Chondrocyte (in vitro differentiated cells): ENCODE measurements at places on chromosomes 7 and 10. TPM values are rescaled to one million over a fixed set of nuclear protein-coding genes. Genes with fewer than 3 reads are reported as not detected.
A peak's percentile ranks its signal among the peaks of the same experiment; 100 is the strongest.

DNA sequence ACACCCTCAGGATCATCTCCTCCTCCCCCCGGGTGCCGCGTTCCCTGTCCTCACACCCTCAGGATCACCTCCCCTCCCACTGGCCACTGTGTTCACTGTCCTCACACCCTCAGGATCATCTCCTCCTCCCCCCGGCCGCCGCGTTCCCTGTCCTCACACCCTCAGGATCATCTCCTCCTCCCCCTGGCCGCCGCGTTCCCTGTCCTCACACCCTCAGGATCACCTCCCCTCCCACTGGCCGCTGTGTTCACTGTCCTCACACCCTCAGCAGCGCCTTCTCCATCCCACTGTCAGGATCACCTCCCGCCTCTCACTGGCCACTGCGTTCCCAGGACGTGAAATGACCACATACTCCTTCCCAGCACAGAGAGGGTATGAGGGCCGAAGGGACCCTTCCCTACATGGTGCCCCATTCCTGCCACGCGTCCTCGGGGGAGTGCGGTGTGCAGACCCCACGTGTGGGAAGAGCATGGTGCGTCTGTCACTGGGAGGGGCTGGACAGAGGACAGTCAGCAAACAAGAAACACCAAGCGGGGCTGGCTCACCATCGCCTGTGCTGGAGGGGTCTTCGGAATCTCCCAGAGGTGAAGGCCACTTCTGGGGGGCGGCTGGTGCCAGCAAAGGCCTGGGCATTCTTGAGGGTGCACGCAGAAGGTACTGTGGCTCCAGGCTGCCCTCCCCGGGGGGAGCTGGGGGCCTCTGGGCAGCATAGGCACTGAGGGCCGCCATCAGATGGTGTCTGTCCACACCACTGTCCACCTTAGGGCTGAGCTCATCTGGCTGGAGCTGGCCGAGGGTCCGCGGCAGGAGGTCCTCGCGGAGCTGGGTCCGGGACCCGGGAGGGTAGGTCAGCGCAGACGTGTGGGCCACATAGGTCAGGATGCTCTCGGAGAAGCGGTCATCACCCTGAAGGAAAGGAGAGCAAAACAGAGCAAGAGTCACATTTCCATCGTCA, 421.0 kb downstream of the PTPRN2 start:
- no peak overlapping the region for H3K4me3 ChIP-seq
- DNase-seq, result no peak
- H3K36me3 ChIP-seq, result peaks cover 7% of the 10 kb centered on the region
- H3K4me1 ChIP-seq, result no peaks in the 10 kb centered on the region
- H3K27me3 ChIP-seq, result no peaks in the 10 kb centered on the region
- H3K27ac ChIP-seq, result no peak overlapping the region

DNA sequence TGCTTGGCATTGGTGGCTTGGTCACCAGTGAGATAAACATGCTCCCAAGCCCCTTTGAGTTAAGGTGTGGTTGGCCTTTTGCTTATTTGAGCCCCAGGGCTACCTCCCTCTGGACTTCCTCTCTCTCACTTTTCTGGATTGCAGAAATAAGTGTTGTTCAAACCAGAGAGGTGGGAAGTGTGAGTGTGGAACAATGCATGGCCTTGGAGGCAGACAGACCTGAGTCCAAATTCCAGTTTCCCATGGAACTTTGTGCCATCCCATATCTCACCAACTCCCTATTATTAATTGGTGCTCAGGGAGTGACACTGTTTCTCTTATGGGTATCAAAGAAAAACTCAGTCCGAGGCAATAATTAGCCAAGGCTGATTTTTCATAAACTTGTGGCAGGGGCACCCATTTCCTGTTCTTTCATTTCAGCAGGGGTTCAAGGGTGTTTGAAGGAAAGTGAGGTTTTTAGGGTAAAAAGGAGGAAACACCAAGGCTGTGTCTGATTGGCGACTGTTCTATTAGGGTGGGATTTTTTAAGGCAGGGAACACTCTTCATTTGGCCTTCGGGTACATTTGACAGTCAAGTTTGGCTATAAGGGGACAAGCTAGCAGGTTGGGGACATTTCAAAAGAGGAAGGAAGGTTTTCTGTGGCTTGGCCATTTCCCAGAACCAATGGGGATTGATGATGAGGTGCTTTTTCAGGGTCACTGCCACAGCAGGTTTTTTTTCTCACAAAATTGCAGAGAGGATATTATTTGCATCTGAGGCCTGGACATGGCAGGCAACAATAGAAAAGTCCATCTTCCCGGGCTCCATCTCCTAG, 148.8 kb upstream of the NPY start:
- no peaks in the 10 kb centered on the region for H3K4me1 ChIP-seq
- H3K4me3 ChIP-seq, result no peak overlapping the region
- no peaks in the 10 kb centered on the region for H3K36me3 ChIP-seq
- H3K27me3 ChIP-seq, result peaks cover 23% of the 10 kb centered on the region

- peaks cover 68% of the 10 kb centered on the region for H3K4me1 ChIP-seq
- peak overlapping the region; percentile 49 for H3K4me3 ChIP-seq
- no peak for DNase-seq
These were observed 27.7 kb downstream of the PPP2R2D start for GRCh38 chr10:131928248-131929095.

- DNase-seq, result no peak
- no peaks in the 10 kb centered on the region for H3K36me3 ChIP-seq
- H3K27ac ChIP-seq, result no peak overlapping the region
- no peak overlapping the region for H3K4me3 ChIP-seq
- no peaks in the 10 kb centered on the region for H3K4me1 ChIP-seq
- H3K27me3 ChIP-seq, result peaks cover 35% of the 10 kb centered on the region
These were observed 19.3 kb downstream of the AOC1 start for GRCh38 chr7:150871601-150872000.

GRCh38 chr7:46485481-46486065, 564.5 kb upstream of the IGFBP3 start:
- H3K4me1 ChIP-seq, result peaks cover 25% of the 10 kb centered on the region
- H3K27me3 ChIP-seq, result no peaks in the 10 kb centered on the region
- H3K27ac ChIP-seq, result no peak overlapping the region
- peaks cover 2% of the 10 kb centered on the region for H3K36me3 ChIP-seq
- DNase-seq, result no peak

DNA sequence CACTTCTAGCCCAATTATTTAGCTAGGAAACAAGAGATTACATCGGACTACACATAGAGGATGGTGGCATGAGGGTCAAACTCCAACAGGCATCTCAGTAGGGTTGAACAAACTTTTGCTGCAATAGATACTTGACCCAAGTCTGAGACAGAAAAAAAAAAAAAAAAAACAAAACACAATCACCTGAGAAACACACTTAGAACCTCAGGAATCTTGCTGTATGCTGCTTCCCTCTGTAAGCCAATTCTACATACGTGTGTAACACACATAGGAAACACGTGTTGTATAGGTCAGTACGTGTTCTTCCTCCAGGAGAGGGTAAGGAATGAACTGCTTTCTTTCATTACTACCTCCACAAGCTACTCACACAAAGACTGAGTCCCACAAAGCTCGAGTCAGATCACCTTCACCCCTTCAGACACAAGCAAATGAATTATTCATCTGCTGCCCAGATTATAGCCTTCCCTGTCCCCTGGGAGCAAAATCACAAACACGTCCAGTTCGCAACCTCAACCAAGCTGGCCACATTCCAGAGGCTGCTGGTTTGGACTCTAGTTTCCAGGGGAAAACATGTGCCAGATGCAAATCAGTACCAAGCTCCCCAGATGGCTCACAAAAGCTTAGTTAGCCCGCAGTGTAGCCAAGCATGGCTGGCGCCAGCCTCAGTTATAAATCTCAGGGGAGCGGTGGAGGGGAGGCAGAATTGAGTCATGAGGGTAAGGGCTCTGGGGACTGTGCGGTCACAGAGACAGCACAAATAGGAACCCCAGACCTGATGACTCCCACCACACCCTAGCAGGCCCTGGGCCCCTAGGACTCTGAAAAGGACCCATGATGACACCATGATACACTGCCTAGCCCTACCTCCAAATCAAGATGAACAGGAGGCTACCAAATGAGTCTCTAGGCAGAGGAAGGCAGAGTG, 15.1 kb downstream of the PSAP start:
- DNase-seq, result no peak
- no peaks in the 10 kb centered on the region for H3K27me3 ChIP-seq
- H3K4me3 ChIP-seq, result peak overlapping the region; percentile 0
- H3K27ac ChIP-seq, result peak overlapping the region; percentile 90
- H3K4me1 ChIP-seq, result peaks cover 66% of the 10 kb centered on the region
- H3K36me3 ChIP-seq, result peaks cover 7% of the 10 kb centered on the region

- H3K27me3 ChIP-seq, result no peaks in the 10 kb centered on the region
- DNase-seq, result peak; percentile 95
- peak within 1 kb of the TSS; percentile 95 for H3K4me3 ChIP-seq
- peaks cover 7% of the 10 kb centered on the region for H3K36me3 ChIP-seq
These were observed at the start of gene MTERF1 for GRCh38 chr7:91880413-91881241. MTERF1 (minus strand) TSS chr7:91880702; CDS start chr7:91880083, 619 bp downstream.

GRCh38 chr7:16989811-16990413, 108.1 kb upstream of the AGR3 start:
- no peaks in the 10 kb centered on the region for H3K27me3 ChIP-seq
- DNase-seq, result no peak
- H3K4me3 ChIP-seq, result peak overlapping the region; percentile 67
- peaks cover 23% of the 10 kb centered on the region for H3K4me1 ChIP-seq

GRCh38 chr10:119030421-119031250, 1.1 kb downstream of the NANOS1 start:
- peaks cover 41% of the 10 kb centered on the region for H3K4me1 ChIP-seq
- no peaks in the 10 kb centered on the region for H3K27me3 ChIP-seq
- no peak overlapping the region for H3K27ac ChIP-seq
- H3K4me3 ChIP-seq, result peak overlapping the region; percentile 65
- no peak for DNase-seq

DNA sequence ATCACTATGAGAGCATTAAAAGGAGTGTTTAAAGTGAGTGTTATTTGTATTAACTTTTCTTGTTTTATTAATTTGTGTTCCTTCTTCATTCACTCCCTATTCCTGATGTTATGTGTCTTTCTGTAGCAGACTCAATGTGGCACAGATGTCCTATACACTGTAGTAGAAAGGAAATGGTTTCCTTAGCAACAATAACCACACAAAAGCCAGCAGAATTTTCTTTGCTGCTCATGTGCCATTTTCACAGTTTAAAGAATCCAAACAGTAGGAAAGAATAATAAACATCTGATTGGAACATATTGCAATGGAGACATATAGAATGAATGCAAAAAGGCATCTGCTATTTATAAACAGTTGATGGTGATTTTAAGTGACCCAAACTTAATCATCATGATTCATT, 763.6 kb downstream of the PHTF2 start:
- DNase-seq, result no peak
- peaks cover 2% of the 10 kb centered on the region for H3K36me3 ChIP-seq
- peaks cover 10% of the 10 kb centered on the region for H3K4me1 ChIP-seq
- H3K27ac ChIP-seq, result no peak overlapping the region

GRCh38 chr10:17228091-17229015, at the start of gene VIM:
VIM (plus strand) TSS chr10:17228241; CDS start chr10:17229423, 1,182 bp downstream.
- H3K27ac ChIP-seq, result peak within 1 kb of the TSS; percentile 99
- peaks cover 37% of the 10 kb centered on the region for H3K4me1 ChIP-seq
- peaks cover 34% of the 10 kb centered on the region for H3K36me3 ChIP-seq
- DNase-seq, result peak; percentile 97
- H3K4me3 ChIP-seq, result peak within 1 kb of the TSS; percentile 89
- H3K27me3 ChIP-seq, result no peaks in the 10 kb centered on the region

DNA sequence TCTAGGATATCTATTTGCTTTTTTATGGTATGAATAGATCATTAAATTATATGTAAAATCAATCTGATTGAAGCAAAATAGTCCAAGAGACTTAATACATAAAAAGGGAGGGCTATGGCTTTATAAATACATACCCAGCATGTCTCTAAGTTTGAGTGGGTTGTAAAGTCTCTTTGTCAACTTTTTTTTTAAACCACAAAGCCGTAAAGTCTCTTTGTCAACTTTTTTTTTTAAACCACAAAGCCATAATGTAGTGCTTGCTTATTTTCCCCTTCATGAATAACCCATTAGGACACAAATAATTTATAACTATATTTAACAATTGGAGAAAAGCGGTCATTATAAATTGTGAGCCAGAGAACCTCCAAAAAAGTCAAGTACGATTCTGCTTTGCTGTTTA, 5.7 kb downstream of the HECTD2 start:
- H3K27me3 ChIP-seq, result no peaks in the 10 kb centered on the region
- H3K4me3 ChIP-seq, result no peak overlapping the region
- peaks cover 25% of the 10 kb centered on the region for H3K4me1 ChIP-seq
- no peak for DNase-seq

DNA sequence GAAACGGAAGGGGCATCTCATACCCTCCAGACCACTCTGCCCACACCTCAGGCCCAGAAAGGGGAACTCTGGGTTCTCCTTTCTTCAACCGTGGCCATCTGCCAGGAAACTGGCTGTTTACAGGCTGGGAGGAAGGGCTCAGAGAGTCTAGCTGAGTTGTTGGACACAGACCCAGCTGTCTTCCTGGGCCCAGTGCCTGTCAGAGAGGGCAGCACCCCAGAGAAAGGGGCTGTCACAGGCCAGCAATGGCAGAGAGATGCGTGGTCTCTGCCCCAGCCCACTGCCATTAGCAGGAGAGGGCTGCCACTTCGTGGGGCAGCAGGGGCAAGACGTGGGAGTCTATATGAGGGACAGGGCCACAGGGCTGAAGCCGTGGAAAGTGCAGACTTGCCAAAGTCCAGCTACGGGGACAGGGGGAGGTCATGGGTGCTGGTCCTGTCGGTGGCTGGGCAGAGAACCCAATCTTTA, 11.0 kb downstream of the GRID1 start:
- peak; percentile 65 for DNase-seq
- no peaks in the 10 kb centered on the region for H3K36me3 ChIP-seq
- no peaks in the 10 kb centered on the region for H3K4me1 ChIP-seq
- H3K27me3 ChIP-seq, result peaks cover 23% of the 10 kb centered on the region
- no peak overlapping the region for H3K4me3 ChIP-seq

- peaks cover 7% of the 10 kb centered on the region for H3K4me1 ChIP-seq
- no peaks in the 10 kb centered on the region for H3K27me3 ChIP-seq
- no peak overlapping the region for H3K27ac ChIP-seq
- no peaks in the 10 kb centered on the region for H3K36me3 ChIP-seq
- DNase-seq, result no peak
- no peak overlapping the region for H3K4me3 ChIP-seq
These were observed 370.2 kb downstream of the ARL4A start for GRCh38 chr7:13057462-13058200.

DNA sequence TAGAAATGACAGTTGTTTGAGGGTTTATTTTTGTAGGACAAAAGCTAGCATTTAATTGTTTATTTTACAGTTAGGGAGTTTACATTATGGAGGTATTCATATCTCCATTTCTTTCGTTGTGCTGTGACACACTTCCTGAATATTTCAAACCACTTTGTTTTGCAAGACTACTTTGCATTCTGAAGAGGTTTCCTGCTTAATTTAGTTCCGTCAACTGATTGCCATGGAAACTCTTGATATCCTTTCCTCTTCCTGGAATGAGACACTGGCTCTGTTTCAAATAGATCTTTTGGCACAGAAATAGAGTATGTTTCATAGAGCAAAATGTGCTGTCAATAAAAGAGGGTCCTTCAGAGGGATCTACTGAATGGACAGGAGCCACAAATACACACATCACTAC, 159.5 kb upstream of the AGR3 start:
- DNase-seq, result no peak
- H3K27ac ChIP-seq, result peak overlapping the region; percentile 71
- H3K36me3 ChIP-seq, result no peaks in the 10 kb centered on the region
- H3K4me1 ChIP-seq, result peaks cover 54% of the 10 kb centered on the region
- no peaks in the 10 kb centered on the region for H3K27me3 ChIP-seq

The TACR2 gene
- not detected in 3 replicates for total RNA-seq

The CCAR1 gene
- 46.2 to 57.6 TPM (median 54.8 TPM) in 3 replicates for total RNA-seq

The AKR1C4 gene
- not detected in 3 replicates for total RNA-seq

The CARD11 gene
- 0.39 to 1.8 TPM (median 1.7 TPM) in 3 replicates for total RNA-seq

The HDAC9 gene
- 5.0 to 6.1 TPM (median 5.9 TPM) in 3 replicates for total RNA-seq

The TRIM4 gene
- 11.1 to 12.1 TPM (median 11.5 TPM) in 3 replicates for total RNA-seq

The PNLIPRP3 gene
- not detected in 3 replicates for total RNA-seq

The NPM3 gene
- 34.0 to 49.0 TPM (median 36.5 TPM) in 3 replicates for total RNA-seq

The CDNF gene
- total RNA-seq, result 0.32 to 1.9 TPM (median 0.69 TPM) in 3 replicates
